ENCODE measurements at places on chromosomes 11 and 22.

DNA sequence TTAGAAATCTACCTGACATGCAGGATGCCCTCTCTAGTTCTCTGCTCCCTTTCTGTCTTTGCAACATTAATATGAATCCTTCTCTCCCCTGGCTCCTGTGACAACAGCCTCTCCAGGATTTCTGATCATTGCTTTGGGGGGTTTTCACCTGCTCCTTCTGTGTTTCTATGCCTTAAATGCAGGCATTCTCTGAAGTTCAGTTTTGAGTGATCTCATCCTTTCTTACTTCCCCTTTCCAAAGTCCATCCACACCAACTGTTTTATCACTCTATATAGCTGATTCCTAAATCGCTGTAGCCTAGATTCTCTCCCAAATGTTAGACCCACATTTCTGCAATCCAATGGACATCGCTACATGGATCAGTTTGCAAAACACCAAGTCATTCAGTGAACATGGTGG, 330.7 kb upstream of the NCAM1 start:
- no peak for DNase-seq

- peak; percentile 18 for DNase-seq
These were observed 28.4 kb downstream of the SHANK3 start for GRCh38 chr22:50701076-50701419.

DNA sequence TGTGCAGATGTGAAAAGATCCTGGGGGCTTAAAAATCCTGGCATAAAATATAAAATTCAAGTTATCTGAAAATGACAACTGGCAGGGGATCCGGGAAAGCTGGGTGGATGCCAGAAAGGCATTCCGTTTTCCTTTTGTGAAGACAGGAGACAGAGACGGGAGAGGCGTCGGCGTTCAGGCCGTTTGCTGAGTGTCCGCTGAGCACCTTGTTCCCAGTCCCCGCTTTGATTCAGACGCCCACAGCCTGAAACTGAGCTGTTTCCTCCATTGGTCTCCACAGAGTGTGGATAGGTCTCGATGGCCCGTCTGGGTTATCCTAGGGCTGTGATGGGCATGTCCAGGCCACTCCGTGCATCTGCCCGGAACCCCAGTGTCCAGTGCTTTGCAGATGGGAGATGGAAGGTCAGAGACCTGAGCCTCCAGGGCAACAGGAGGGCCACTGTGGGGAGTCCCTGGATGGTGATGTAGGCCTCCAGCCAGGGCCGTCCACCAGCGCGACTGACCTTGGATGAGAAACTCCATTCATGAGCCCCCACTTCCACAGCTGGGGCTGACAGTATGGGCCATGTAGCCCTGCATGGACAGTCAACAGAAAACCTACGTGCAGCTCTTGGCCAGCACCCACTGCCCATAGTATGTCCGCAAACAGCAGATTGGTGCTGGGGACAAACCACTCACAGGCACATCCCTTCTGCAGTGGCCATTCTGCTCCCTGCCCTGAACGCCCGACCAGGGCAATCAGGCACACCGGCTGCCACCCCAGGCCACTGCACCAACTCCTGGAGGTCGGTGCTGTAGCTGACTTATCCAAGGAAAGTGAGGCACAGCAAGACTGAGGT, 11.6 kb downstream of the MRGPRF start:
- DNase-seq: no peak

DNA sequence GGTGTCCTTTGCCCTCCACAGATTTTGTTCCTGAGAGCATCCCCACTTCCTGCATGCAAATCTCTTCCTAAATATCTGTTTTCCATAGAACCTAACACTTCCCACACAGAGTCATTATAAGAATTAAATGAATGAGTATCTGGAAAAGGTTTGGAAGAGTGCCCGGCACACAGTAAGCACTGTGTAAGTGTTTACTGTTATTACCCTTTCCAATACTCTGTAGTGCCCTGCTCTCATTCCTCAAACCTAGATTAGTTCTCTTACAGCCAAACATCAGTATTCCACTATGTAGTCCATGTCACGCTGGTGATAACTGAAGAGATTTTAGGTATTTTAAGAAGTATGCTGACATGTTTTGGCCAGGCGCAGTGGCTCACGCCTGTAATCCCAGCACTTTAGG, 57.3 kb upstream of the PHF21A start:
- no peak for DNase-seq

DNA sequence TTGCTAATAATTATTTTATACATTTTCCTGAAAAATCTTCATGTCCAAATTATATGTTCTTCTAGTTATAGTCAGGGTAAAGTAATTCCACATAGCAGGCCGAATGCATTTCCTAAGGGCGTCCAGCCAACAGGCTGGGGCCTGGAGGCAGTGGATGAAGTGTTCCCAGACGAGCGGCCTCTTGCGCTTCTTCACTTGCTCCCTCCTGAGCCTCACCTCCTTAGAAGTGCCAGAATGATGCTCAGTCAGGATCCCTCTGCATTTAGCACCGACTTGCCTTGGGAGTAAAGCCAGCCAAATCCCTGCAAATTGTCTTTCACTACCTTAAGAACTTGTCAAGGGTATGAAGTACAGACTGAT, 1.5 kb downstream of the OLFML1 start:
- no peak for DNase-seq

- DNase-seq: peak; percentile 61
These were observed 4.2 kb upstream of the ANO1 start for GRCh38 chr11:70073871-70074371.

DNA sequence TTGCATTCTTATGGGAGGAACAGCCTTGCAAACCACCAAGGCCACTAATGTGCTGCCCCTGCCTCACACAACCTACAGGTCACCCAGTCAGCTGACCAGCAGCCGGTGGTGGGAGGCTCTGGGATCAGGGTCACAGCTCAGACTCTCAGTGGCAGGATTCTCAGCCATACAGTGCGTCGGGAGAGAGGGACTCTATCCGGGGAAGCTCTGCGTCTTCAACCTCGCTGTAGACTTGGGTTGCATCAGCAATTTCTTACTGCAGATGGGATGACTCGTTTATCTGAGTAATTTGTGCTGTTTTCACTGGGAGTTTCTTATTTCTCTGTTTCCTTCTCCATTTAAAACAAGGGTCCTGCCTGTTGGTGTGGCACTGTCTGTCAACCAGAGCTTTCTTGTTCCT, 257.7 kb downstream of the TBC1D22A start:
- peak; percentile 8 for DNase-seq

- DNase-seq: no peak
These were observed 32.4 kb downstream of the PIK3IP1 start for GRCh38 chr22:31259798-31260473.

DNA sequence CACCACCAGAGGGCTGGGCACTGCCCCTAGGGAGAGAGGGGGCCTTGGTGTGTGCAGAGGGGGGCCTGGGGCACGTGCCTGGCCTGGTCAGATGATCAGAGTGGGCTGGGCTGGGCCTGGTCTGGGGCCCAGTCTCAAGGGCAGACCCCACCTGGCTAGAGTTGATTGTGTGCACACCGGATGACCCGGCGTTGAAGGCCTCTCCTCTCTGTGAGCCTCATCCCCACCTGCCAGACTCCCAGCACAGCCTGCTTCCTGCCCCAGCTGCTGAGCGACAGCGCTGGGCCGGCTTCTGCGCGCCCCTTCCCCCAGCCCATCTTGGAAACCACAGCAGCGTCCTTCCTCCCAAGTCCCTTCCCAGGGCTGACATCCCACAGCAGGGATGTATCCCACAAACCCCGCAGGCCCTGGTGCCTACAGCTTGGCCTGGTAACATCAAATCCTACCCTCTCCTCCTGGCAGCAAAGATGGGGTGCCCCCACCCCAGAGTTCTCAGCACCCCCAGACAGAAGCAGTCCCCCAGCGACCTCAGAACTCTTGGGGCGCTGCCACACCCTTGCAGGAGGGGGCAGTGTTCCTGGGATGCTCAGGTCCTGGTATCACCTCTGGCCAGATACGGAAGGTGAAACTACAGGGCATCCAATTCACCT, 11.0 kb upstream of the TSSC4 start:
- no peak for DNase-seq

DNA sequence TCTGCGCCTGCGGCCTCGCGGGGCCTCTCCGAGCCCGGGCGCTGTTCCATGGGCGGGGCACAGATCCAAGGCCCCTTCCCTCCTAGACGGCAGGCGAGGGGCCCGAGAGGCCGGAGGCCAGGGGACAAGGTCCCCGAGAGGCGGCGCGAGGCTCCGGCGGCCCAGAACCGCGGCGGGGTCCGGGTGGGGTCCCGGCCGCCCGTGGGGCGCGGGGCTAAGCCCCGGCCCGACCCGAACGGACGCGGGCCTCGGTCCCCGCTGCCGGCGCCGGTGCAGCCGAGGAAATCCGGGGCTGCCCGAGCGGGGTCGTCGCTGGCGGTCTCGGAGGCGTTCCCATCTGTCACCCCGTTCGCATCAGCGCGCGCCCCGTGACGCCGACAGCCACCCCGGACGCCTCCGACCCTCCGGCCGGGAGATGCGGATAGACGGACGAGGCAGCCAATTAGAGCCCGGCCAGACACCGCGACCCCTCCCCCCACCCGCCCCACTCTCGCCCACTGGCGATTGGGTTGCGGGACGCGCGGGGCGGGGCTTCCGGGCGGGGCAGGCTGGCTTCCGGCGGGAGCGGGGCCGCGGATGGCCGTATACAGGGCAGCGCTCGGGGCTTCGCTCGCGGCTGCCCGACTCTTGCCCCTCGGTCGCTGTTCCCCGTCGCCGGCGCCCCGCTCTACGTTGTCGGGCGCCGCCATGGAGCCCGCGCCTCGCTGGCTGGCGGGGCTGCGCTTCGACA, at the start of gene SELENOO:
TSS of gene SELENOO (plus strand) at position 551 of the 730 bp plus-strand sequence. CDS start at position 577, 26 bp downstream.
- peak; percentile 95 for DNase-seq

- no peak for DNase-seq
These were observed 899 bp upstream of the KLHDC7B start for GRCh38 chr22:50544746-50545253.

- no peak for DNase-seq
These were observed 4.4 kb downstream of the PNPLA5 start for GRCh38 chr22:43887391-43887790.

DNA sequence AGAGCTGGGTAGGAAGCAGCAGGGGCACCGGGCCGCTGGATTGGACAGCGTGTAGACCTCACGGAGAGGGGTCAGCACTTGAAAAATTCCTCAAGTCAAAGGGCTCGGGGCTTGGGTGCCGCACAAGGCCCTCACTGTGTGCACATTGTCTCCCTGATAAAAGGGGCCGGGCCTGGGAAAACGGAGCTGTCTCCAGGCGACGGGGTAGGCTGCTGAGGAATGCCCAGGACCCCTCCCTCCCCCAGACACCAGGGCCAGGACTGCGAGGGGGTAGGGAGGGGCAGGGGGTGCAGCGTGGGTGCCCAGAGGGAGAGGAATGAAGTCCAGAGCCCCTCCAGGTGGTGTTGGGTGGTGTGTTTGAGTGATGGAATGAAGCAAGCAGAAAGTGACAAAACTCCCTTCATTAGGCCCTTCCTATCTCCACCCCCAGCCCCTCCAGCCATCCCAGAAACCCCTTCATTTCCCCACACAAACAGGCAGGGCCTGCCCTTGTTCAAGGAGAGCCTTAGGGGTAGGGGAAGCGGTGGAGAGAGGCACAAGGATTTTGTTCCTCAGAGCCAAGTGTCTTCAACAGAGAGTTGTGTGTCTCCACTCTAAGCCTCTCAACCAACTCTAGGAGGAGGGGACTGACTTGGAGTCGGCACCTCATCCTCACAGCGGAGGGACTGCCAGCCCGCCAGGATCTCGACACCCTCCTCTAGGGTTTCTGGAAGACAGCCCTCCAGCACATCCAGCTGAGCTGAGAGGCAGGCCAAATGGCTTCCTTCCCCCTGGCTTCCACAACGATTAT, 63.9 kb downstream of the SYN3 start:
- DNase-seq: no peak

DNA sequence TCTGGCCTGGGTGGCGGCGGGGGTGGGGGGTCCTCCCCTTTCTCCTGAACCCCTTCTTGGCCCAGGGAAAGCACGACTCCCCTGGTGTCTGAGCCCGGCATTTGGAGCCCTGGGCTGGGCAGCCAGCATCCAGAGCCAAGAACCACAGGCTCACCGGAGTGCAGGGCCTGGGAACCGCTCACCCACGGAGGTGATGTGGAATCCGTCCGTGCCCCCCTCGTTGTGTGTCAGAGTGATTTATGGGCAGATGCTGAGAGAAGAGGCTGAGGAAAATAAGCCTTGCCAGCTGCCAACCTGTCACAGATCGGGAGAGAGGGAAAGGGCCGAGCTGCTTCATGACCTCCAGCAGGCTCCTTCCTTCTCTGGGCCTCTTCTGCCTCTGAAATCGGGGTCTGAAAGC, 33.7 kb downstream of the WNT11 start:
- no peak for DNase-seq

- DNase-seq: peak; percentile 48
These were observed 16.4 kb upstream of the PAMR1 start for GRCh38 chr11:35541621-35542375.

- peak; percentile 63 for DNase-seq
These were observed 104.7 kb downstream of the KIAA1671 start for GRCh38 chr22:25057013-25057881.

DNA sequence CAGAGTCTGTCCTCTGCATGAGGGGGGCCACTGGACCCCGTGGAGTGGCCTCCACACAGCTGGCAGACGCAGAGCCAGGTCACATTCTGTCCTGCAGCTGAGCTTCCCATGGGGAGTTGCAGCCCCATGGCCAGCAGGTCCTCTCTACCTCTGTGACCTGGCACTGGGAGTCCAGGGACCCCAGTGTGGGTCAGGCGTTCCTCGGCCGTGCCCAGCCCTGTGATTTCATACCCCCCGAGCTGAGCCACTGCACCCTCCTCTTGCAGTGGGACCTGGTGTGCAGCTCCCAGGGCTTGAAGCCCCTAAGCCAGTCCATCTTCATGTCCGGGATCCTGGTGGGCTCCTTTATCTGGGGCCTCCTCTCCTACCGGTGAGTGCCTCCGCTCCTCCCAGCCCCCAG, 32.2 kb upstream of the SLC22A12 start:
- no peak for DNase-seq

DNA sequence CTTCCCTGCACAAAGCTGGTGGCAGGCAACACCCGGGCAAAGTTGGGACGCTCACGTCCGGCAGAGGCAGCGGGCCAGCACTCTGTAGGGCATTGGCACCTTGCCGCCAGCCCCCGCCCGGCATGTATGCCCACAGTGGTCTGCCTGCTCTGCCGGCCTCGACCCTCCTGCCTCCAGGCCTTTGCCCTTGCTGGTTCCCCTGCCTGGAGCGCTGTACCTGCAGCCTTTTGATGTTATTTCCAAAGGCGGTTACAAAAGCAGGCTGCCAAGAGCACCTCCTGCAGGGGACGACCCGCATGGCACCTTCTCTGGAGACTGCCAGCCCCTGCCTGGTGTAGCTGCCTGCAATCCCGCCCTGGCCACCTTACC, 56.5 kb upstream of the SHISAL1 start:
- DNase-seq: peak; percentile 23

- DNase-seq: no peak
These were observed 57.9 kb upstream of the CRTAM start for GRCh38 chr11:122780296-122780949.

GRCh38 chr11:130204703-130205095, 45.1 kb downstream of the ST14 start:
- DNase-seq: no peak

- no peak for DNase-seq
These were observed 138.3 kb upstream of the PLET1 start for GRCh38 chr11:112398798-112399478.

Measured in heart left ventricle (tissue), 16 donors.